ENCODE measurements at places on chromosomes 1 and 21.

DNA sequence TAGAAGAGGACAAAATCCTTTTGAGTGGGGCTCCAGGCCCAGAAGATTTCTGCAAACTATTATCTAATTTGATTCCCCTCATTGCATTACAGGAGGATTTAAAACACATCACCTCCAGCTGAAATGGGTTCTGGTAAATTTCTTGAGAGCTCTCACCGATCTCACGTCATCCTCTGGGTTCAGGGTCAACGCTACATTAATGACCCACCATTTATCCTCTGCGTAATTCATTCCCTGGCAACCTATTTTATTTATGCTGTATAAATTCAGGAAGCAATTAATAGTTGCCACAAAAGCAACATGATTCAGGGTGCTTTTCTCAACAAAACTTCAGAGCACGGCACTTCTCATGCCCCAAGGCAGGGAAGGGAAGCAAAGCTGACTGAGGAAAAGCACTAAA lies 38.9 kb downstream of the LMX1A start:
- DNase-seq: no peak

GRCh38 chr1:162319493-162320175 lies 57.0 kb downstream of the SPATA46 start:
- no peak for DNase-seq

DNA sequence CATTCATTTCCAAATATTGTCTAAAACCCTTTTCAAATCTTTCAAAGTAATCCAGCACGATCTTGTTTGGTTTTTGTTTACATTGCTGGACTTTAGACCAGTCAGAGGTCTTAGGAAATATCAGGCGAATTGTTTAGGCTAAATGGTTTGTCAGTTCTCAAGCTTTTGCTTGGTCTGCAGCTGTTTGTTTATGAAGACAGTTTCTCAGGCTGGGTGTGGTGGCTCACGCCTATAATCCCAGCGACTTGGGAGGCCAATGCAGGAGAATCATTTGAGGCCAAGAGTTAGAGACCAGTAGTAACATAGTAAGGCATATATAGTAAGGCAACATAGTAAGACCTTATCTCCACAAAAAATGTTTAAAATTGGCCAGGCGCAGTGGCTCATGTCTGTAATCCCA lies 77.5 kb downstream of the DNTTIP2 start:
- no peak for DNase-seq

DNA sequence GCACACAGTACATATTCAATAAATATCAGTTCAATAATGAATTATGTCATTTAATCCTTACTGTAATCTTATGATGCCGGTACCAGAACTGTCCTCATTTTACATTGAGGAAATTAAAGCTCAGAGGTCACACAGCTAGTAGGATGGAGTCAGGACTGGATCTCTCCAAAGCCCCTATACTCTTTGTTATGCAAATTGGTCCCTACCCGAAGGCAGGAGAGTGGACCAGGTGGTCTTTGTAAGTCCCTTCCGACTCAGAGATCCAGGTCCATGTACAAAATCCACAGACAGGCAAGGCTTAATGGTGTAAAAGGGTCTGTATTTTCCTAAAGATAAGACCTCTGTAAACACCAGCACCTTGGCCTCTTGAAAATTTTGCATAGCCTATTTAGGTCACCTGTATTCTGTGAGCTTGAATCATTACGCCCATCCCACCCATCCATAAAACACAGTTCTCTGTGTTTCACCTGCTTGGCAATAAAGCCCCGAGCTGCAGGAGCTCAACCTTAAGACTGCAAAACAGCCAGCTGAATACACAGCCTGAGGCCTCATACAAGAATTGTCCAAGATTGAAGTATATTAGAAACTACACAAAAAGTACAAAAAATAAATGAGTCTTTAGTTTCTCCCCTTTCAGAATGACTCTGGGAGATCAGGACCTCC lies 41.7 kb downstream of the PLXNA2 start:
- no peak for DNase-seq

- DNase-seq: no peak
These were observed 382.9 kb downstream of the NTNG1 start for GRCh38 chr1:107523736-107524135.

DNA sequence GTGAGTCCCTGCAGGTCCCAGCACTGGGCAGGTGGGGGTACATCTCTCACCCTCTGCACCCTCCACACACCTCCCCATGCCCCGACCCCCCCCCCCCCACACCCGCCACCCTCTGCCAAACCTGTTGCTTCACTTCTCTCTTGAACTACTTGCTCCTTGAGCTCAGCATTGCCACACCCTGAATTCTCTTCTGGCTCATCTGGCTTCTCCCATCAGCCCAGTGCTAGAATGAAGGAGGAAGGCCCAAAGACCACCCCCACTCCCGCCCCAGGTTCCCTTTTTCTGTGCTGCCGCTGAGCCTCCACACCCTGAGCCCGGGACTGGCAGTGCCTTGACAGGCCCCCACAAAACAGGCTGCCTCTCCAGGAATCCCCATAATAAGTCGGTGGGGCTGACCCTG lies 6.4 kb upstream of the TNNI1 start:
- no peak for DNase-seq

DNA sequence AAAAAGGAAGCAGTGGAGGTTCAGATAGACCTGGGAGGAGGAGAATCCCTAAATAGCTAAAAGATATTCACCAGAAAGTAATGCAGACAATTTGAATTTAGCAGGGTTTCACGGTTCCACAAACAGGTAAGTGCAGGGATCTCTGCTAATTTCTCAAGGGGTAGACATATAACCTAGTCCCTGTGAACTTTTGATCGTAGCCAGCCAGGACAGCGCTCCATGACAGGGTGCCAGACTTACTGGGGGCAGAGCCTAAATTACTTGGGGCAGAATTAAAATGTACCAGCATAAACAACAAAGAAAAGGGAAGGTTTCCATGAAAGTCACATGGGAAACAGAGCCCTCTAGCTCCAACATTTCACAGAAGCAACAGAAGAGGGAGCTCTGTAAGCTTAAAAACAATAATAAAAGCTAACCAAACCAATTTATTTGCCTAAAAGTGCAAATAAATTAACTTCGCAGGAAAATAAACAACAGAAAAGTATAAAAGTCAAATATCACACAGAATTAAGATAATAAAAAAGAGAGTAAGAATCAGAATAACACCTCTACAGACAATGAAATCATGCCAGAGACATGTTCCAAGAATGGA lies 198.3 kb downstream of the DUSP10 start:
- no peak for DNase-seq

DNA sequence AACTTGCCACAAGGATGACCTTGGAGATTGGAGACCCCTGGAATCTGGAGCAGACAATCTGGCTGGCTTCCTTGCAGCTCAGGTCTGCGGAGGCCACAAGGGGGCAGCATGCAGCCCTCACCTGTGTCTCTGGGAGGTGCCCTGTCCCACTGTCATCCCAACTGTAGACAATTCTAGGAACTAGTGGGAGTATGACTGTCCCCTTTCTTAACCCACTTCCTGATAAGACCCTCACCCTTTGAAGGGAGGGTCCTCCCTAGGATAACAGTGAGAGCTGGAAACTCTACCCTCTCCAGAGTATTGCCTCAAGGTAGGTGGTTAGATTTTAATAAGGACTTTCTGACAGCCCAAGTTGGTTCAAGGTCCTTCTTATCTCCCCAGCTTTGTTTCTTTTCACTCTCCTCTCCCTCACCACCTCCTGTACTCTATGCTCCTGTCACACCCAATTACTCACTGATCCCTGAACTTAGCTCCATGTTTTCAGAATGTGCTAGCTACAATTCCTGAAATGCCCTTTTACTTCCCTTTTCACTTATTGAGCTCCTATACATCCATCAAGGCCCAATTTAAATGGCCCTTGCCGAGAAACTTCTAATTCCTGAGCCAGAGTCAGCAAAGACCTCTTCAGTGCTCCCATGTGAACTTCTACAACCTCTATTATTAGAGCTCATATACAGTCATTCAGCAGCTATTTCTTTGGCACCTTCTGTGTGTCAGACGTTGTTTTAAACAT lies 9.2 kb upstream of the KCNQ4 start:
- DNase-seq: peak; percentile 49

DNA sequence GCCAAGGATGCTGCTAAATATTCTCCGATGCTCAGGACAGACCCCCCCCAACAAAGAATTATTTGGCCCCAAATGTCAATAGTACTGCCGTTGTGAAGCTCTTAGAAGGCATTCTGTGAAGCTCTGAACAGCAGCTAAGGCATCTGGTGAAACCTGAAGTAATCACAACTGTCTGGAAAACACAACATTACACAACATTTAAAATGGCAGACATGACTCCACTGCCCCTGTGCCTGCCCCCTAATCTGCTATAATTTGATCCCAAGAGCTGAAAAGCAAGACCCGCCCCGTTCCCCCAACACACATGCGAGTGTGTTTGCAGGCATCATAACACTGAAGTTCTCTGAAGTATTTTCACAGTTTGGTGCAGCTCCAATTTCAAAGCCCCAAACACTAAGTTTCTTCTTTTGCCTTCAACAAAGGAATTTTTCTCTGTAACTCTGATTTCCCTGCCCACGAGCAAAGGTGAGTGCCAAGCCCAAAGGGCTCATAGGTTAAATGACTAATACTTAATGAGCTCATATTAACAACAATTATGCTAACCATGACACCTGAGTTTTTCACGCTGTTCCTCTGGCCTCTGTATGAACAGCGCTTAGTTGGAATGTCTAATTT lies 129.2 kb downstream of the CLIC6 start:
- no peak for DNase-seq

DNA sequence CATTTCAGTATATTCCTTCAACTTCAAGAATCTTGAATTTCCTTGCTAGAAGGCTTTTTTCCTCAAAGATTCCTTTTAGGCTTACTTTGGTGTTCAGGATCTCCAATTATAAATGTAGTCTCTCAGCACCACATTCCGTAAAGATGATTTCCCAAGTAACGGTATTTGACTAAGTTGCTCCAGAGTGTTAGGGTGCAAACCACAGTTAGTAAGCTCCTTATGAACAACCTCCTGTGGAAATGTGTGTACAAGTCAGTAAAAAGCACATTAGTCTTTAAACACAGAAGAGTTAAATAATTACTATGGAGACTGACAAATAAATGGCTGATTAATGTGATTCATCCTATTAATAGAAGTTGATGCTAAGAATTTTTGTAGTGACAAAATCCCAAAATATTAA lies 10.3 kb downstream of the DONSON start:
- DNase-seq: no peak

GRCh38 chr1:230371923-230372703 lies 54.0 kb downstream of the PGBD5 start:
- no peak for DNase-seq

GRCh38 chr1:205247130-205247921 lies 19.6 kb downstream of the TMCC2 start:
- no peak for DNase-seq

- peak; percentile 41 for DNase-seq
These were observed 673 bp downstream of the PIK3C2B start for GRCh38 chr1:204493984-204494280.

DNA sequence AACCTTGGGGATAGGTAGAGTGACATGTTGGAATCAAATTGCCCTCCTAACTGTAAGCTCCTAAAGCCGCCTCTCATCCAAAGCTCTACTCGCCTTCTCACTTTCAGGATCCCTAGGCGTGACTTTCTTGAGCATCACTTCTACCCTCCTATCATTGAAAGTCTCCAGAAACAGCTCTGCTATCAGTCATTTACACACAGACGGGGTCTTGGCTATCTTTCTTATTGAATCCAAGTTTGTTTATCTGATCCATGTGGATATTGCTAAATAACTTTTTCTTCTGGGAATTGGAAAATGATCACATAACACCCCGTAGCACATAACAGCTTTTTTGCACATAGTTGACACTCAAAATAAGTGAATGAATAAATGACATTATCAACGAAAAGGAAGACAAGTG lies 216.4 kb upstream of the KIAA0040 start:
- DNase-seq: no peak

DNA sequence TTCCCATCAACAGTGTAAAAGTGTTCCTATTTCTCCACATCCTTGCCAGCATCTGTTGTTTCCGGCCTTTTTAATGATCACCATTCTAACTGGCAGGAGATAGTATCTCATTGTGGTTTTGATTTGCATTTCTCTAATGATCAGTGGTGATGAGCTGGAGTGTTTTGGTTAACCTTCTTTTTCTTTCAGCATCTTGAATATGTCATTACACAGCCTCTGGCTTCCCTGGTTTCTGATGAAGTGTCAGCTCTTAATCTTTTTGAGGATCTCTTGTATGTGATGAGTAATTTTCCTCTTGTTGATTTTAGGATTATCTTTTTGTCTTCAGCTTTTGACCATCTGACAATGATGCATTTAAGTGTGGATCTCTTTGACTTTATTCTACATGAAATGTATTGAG lies 133.2 kb upstream of the GRIK3 start:
- no peak for DNase-seq

GRCh38 chr1:100512803-100513352 lies 25.1 kb upstream of the GPR88 start:
- no peak for DNase-seq

DNA sequence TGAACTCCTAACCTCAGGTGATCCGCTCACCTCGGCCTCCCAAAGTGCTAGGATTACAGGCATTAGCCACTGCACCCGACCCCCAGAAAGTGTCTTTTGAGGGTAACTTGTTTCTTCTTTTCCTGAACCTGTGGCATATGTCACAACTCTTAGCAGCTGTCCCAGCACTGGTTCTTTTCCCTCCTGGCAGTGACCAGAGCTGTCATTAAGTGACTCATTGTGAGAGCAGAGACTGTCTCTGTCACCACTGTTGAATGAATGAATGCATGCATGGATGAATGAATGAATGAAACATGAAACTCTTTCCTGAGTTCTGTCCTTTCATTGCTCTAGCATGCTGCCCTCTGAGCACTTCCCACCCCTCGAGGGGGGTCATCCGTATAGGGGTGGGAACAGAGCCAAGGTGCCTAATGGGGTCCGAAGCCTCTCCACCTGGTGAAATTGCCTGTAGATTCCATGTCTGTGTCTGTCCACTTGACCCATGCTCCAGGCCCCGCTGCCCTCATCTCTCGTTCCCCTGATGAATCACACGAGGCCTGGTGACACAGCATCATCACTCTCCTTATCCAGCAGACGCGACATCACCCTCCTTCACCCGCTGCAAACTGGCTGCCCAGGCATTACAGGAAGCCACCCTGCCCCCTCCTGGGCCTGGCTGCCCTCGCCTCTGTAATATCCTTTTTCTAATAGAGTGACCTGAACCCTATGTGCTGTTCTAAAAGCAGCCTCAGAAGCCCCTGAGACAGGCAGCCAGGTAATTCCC lies 75.0 kb downstream of the IGSF21 start:
- DNase-seq: no peak

DNA sequence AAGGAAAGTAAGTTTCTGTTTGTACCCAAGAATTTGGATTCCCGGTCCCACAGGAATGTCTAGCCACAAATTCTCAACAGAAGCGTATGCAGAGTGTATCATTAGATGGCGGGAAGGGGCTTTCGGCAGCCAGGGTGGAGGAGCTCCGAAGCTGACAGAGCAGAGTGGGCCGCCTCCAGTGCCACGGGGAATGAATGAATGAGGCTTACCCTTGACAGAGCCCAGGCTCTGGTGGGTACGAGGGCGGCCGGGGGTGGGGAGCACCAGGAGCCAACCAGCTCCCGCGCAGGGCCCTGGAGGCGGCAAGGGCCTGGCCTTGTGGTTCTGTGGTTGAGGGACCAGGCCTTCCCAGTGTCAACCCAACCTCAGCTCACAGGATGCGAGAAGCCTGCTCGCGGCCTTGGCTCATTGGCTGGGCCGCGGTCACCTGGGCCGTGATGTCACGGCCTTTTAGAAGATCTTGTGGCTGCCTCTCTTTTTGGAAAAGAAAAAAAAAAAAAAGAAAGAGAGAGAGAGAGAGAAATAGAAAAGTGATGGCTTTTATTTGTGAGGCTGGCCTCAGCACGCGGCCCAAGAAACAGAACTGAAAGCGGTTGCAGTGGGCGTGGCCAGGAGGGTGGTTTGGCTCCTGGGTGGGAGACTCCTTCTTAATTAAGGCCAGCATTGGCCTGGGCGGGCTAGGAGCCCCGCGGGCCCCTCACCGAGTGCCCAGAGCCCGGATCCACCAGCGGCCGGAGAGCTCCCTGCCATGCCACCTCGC lies 34.9 kb upstream of the RUNX3 start:
- DNase-seq: peak; percentile 93

Measured in activated T-helper 1 cell treated with anti-CD3 and anti-CD28 coated beads, Interleukin-12 subunit alpha, Interleukin-12 subunit beta, Interleukin-2, Interleukin-4 antibody, amounts not matched to agents 30 ng/mL and 10 ng/mL and 1 ng/mL, durations not matched to agents 14 hours and 24 hours and 36 hours (primary cell).